Mesothelial cell of epicardium (in vitro differentiated cells): ENCODE measurements at places on chromosomes 11 and 22.

DNA sequence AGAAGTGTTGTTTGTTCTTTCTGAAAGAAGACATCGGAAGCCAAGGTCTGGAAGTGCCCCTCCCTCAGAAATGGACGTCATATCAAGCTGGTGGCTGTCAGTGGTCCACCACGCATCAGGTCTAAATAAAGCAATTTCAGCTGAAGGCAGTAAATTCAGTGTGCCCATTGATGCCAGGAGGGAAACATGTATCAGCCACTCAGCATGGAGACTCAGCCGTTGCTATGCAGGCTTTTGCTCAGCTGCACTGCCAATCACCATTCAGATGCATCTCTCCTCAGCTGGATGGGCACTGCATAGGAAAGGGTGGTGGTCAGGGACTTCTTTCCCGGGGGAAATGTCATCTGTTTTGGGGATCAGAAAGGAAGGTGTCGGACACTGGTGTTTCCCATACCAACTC, 878.2 kb downstream of the NTM start:
- no peak for DNase-seq
- no peak overlapping the region for H3K4me3 ChIP-seq
- no peaks in the 10 kb centered on the region for H3K36me3 ChIP-seq
- H3K27ac ChIP-seq, result no peak overlapping the region
- no peaks in the 10 kb centered on the region for H3K4me1 ChIP-seq
- peaks cover 48% of the 10 kb centered on the region for H3K27me3 ChIP-seq

- no peak for DNase-seq
- peak overlapping the region; percentile 47 for H3K4me3 ChIP-seq
- H3K4me1 ChIP-seq, result peaks cover 84% of the 10 kb centered on the region
- H3K27me3 ChIP-seq, result no peaks in the 10 kb centered on the region
- peak overlapping the region; percentile 99 for H3K27ac ChIP-seq
Observed at GRCh38 chr11:57779276-57779675, 17.7 kb downstream of the CTNND1 start.

- peaks cover 36% of the 10 kb centered on the region for H3K4me1 ChIP-seq
- no peaks in the 10 kb centered on the region for H3K27me3 ChIP-seq
- no peak for DNase-seq
- no peak overlapping the region for H3K27ac ChIP-seq
- peaks cover 16% of the 10 kb centered on the region for H3K36me3 ChIP-seq
Observed at GRCh38 chr11:36056160-36056751, 112.4 kb downstream of the LDLRAD3 start.

- DNase-seq, result no peak
- H3K36me3 ChIP-seq, result no peaks in the 10 kb centered on the region
- peaks cover 11% of the 10 kb centered on the region for H3K4me1 ChIP-seq
- no peak overlapping the region for H3K4me3 ChIP-seq
Observed at GRCh38 chr11:12006552-12007229, 1.7 kb downstream of the DKK3 start.

- H3K27me3 ChIP-seq, result no peaks in the 10 kb centered on the region
- peaks cover 9% of the 10 kb centered on the region for H3K4me1 ChIP-seq
- peak overlapping the region; percentile 40 for H3K27ac ChIP-seq
- H3K4me3 ChIP-seq, result no peak overlapping the region
- DNase-seq, result no peak
Observed at GRCh38 chr22:21626073-21626734, 3.6 kb downstream of the YDJC start.

GRCh38 chr11:97739932-97740800, 1280.6 kb upstream of the CNTN5 start:
- peaks cover 12% of the 10 kb centered on the region for H3K4me1 ChIP-seq
- H3K27me3 ChIP-seq, result no peaks in the 10 kb centered on the region
- H3K4me3 ChIP-seq, result no peak overlapping the region
- peaks cover 17% of the 10 kb centered on the region for H3K36me3 ChIP-seq
- peak overlapping the region; percentile 84 for H3K27ac ChIP-seq
- DNase-seq, result no peak

DNA sequence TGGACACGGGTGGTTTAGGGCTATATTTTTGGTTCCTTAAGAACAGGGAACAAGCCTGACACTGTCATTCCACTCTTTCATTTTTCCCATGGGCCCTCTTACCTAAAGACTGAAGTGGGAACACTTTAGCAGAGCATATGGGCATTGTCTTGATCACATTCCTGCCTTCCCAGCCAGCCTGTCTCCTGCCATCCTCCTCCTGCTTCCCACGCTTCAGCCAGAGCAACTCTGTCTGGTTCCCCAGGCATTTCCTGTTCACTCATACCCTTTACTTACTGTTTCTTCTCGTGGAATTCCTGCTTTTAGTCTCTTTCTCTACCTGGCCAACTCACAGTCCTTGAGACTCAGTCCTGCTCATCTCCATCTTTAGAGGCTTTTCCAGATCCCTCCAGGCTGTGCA, 22.8 kb downstream of the MRPL16 start:
- no peak for DNase-seq
- no peak overlapping the region for H3K4me3 ChIP-seq
- no peaks in the 10 kb centered on the region for H3K27me3 ChIP-seq
- peak overlapping the region; percentile 52 for H3K27ac ChIP-seq

GRCh38 chr11:28011813-28012212, 96.1 kb downstream of the KIF18A start:
- H3K4me3 ChIP-seq, result no peak overlapping the region
- peaks cover 2% of the 10 kb centered on the region for H3K4me1 ChIP-seq
- no peaks in the 10 kb centered on the region for H3K27me3 ChIP-seq
- no peaks in the 10 kb centered on the region for H3K36me3 ChIP-seq
- no peak overlapping the region for H3K27ac ChIP-seq
- no peak for DNase-seq

- DNase-seq, result no peak
- peaks cover 39% of the 10 kb centered on the region for H3K4me1 ChIP-seq
- H3K4me3 ChIP-seq, result no peak overlapping the region
- H3K36me3 ChIP-seq, result no peaks in the 10 kb centered on the region
- peak overlapping the region; percentile 81 for H3K27ac ChIP-seq
- H3K27me3 ChIP-seq, result no peaks in the 10 kb centered on the region
Observed at GRCh38 chr11:109864151-109864661, 229.0 kb upstream of the ZC3H12C start.

GRCh38 chr11:48180627-48181026, 36.0 kb upstream of the OR4B1 start:
- DNase-seq, result no peak
- H3K36me3 ChIP-seq, result no peaks in the 10 kb centered on the region
- H3K27me3 ChIP-seq, result no peaks in the 10 kb centered on the region
- H3K27ac ChIP-seq, result no peak overlapping the region
- H3K4me1 ChIP-seq, result no peaks in the 10 kb centered on the region

- no peak for DNase-seq
- peaks cover 9% of the 10 kb centered on the region for H3K4me1 ChIP-seq
- H3K4me3 ChIP-seq, result no peak overlapping the region
- peaks cover 46% of the 10 kb centered on the region for H3K27me3 ChIP-seq
- H3K36me3 ChIP-seq, result no peaks in the 10 kb centered on the region
- H3K27ac ChIP-seq, result no peak overlapping the region
Observed at GRCh38 chr11:35109827-35110226, 29.1 kb upstream of the CD44 start.

GRCh38 chr22:35947794-35948425, 80.7 kb downstream of the RBFOX2 start:
- H3K27ac ChIP-seq, result no peak overlapping the region
- H3K36me3 ChIP-seq, result peaks cover 3% of the 10 kb centered on the region
- no peaks in the 10 kb centered on the region for H3K27me3 ChIP-seq
- no peak for DNase-seq

DNA sequence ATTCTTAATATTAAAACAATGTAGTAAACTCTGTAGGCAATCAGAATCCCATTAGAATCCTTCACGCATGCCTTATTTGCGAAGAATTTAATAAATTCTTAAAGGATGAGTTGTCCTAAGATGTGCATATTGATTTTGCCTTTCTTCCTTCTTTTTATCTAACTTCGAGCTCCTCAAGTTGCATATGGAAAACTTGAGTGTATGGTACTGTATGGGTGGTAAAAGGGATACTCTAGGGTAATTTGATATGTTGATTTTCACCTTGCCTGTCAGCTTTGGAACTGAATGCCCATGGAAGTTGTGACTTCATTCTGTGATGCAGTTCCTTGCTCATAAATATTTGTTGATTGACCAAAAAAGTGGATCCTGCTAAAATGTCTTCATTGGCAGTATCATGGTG, 193.8 kb downstream of the DDX10 start:
- H3K4me1 ChIP-seq, result peaks cover 7% of the 10 kb centered on the region
- H3K27me3 ChIP-seq, result no peaks in the 10 kb centered on the region

- no peaks in the 10 kb centered on the region for H3K4me1 ChIP-seq
- no peaks in the 10 kb centered on the region for H3K36me3 ChIP-seq
- H3K27me3 ChIP-seq, result peaks cover 23% of the 10 kb centered on the region
- no peak for DNase-seq
- H3K27ac ChIP-seq, result no peak overlapping the region
Observed at GRCh38 chr11:128755564-128755963, 61.7 kb downstream of the FLI1 start.

DNA sequence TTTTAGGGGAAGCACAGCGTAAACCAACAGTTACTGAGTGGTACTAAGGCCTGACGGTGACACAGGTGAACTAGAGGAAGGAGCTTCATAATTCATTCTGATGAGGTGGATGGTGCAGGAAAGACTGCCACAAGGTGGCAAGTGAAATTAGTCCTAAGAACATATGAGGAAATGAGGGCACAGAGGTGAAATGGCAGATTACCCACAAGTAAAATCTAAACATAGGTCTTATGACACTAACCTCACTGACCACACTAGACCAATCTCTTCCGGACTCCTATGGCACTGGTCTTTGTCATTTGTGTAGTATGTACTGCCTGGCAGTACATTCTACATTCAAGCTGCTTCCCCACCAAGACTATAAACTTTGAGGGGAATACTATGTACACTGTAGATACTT, 20.2 kb downstream of the GAB2 start:
- peaks cover 46% of the 10 kb centered on the region for H3K4me1 ChIP-seq
- no peak overlapping the region for H3K4me3 ChIP-seq
- H3K27me3 ChIP-seq, result no peaks in the 10 kb centered on the region
- no peak overlapping the region for H3K27ac ChIP-seq
- no peak for DNase-seq
- H3K36me3 ChIP-seq, result no peaks in the 10 kb centered on the region

DNA sequence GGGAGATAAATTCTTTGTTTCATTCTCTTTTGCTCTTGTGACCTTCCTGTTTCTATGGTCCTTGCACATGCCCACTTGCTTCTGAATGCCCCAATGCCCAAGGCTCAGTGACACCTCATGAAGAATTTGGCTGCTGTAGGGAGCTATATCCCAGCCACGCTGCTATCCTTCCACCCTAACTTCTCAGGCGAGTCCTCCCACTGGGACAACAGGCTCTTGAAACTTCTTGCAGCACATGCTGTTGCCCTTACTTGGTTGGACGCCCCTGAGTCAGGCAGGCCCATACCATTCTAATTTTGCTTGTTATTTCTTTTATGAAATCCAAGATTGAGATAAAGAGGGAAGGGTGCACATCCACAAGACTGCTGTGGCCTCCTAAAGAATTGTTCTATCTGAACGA, 57.6 kb upstream of the BLID start:
- H3K27me3 ChIP-seq, result no peaks in the 10 kb centered on the region
- H3K4me3 ChIP-seq, result no peak overlapping the region
- peaks cover 8% of the 10 kb centered on the region for H3K36me3 ChIP-seq

GRCh38 chr22:27406389-27406861, 395.1 kb downstream of the MN1 start:
- H3K36me3 ChIP-seq, result no peaks in the 10 kb centered on the region
- peaks cover 4% of the 10 kb centered on the region for H3K27me3 ChIP-seq
- H3K4me1 ChIP-seq, result peaks cover 5% of the 10 kb centered on the region
- DNase-seq, result no peak
- H3K27ac ChIP-seq, result no peak overlapping the region

GRCh38 chr11:114308689-114309089, 12.5 kb downstream of the NNMT start:
- H3K4me1 ChIP-seq, result peaks cover 2% of the 10 kb centered on the region
- DNase-seq, result no peak
- H3K27me3 ChIP-seq, result peaks cover 9% of the 10 kb centered on the region
- H3K36me3 ChIP-seq, result peaks cover 1% of the 10 kb centered on the region
- no peak overlapping the region for H3K4me3 ChIP-seq
